Activated naive CD4-positive, alpha-beta T cell treated with anti-CD3 and anti-CD28 coated beads for 36 hours (primary cell): ENCODE measurements at places on chromosomes 3 and 15.

GRCh38 chr3:113275583-113275928 lies 64.2 kb downstream of the BOC start:
- DNase-seq: no peak

DNA sequence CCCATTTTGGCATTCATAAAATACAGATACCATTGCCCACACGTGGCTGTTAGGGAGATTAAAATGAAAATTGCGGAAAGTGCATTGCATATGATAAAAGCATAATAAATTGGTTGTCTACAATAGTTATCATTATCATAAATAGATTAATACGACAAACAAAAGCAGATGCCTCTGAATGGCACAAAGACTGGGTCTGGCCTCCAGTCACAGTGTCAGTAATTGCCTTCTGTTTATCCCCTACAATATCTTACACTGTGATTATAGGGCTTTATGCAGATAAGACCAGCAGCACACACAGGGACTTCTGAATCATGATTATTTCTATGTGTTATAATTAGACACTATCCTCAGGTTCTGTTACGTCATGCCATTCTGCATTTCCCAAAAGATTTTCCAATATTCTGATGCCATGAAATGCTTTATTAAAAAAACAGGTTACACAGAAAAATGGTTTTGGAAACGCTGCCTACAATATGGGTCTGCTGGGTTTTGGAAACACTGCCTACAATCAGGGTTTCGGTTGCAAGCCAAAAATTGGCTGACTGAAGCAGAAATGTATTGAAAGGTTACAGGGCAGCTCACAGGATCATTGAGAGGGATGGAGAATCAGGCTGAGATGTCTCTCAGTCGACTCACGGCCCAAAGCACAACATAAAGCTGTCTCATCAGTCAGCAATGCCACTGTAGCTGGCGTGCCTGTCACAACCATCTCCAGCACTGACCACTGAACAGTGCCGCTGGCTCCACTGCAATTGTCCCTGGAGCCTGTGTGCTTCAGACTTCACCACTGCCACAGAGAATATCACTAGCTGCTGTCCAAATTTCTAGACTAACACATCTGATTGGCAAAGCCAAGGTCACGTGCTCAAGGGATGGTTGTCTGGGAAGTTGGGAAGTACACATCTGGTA lies 248.1 kb downstream of the ERC2 start:
- no peak for DNase-seq

DNA sequence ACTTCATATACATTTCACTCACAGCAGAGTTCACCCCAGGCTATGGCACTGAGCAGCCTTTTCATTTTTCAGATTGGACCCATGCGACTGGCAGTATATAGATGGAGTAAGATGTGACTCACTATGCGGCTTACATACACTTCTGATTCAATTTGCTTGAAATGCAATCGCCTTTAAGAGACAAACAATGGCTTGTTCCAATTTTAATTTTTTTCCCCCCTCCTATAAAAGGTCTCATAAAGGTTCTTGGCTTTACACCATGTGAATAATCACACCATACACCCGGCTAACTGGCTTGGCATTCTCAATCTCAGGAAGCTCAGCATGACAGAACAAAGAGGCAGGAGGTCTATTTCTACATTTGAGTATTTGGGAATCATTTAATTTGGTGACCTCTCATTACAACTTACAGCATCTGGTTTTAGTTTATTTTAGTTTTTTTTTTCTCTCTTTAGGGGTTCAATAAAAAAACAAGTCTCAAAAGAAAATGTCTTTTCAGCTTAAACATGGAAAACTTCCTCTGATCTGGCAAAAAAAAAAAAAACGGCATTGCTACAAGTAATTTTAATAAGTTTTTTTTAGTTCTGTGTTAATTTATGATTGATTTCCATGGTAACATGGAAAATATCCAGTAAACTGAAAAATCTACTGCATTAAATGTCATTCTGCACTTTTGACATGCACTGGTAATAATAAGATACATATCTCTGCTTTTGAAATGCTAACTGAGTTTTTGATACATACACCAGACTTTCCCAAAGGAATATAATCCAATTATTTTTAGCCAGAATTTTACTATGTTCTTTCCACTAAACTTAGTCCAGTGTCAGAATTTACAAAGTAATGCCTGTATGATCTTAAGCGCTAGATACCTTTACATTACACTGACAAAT lies 38.8 kb downstream of the GADL1 start:
- DNase-seq: no peak

GRCh38 chr3:191340966-191341365 lies 10.6 kb upstream of the UTS2B start:
- no peak for DNase-seq

- DNase-seq: no peak
Measured at GRCh38 chr3:96007650-96008195, 806.7 kb upstream of the EPHA6 start.

DNA sequence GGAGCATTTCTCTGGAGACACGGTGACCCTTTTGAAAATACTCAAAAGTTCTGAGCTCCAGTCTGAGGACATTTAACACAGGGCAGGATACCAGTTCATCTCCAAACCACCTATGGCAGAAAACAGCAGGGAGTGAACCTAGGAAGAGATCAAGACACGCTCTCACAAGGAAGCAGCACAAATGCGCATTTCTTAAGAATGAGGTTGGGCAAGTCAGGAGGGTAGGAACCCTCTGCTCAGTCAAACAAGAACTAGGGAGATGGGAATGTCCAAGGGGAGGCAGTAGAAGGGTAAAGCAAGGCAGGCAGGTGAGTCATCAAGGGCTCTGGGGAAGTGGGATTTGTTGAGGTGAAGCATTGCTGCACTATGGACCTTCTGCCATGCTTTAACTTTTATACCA lies 60.3 kb upstream of the PSMD6 start:
- no peak for DNase-seq
